ENCODE measurements at places on chromosomes 5 and 9.

DNA sequence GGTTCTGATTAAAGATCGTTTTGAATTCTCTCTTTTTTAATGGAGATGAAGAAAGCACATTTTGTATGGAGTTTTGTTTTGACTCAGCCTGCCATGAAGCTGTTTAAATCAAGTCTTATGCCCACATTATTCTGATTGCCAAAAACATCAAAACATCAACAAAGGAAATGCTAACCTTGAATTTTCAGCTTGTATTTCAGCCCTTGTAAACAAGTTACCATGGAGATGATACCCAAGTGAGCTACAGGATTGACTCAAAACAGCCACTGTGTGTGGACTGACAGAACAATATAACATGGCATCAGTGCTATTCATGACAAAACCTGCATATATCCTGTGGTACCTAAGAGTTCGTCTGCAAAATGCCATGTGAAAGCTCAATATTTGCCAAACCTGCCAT, 1581.0 kb downstream of the MAT2B start:
- DNase-seq: no peak

- DNase-seq: no peak
These were observed 73.8 kb downstream of the SLC25A46 start for GRCh38 chr5:110812639-110813038.

DNA sequence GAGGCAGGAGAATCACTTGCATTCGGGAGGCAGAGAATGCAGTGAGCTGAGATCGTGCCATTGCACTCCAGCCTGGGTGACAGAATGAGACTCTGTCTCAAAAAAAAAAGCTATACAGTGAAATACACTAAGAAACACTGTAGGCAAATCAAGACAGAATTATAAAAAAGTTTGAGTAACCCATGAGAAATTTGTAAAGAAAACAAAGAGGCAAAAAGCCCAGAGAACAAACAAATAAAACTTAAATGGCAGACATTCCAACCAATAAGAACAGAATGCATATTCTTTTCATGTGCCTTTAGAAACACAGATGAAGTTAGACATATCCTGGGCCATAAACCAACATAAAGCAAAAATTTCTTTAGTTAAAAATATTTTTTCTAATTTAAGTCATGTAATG, 30.6 kb downstream of the ZNF169 start:
- DNase-seq: no peak

- DNase-seq: no peak
These were observed 26.7 kb upstream of the IZUMO3 start for GRCh38 chr9:24572406-24572805.

- no peak for DNase-seq
These were observed 108.4 kb upstream of the NREP start for GRCh38 chr5:111865356-111865755.

DNA sequence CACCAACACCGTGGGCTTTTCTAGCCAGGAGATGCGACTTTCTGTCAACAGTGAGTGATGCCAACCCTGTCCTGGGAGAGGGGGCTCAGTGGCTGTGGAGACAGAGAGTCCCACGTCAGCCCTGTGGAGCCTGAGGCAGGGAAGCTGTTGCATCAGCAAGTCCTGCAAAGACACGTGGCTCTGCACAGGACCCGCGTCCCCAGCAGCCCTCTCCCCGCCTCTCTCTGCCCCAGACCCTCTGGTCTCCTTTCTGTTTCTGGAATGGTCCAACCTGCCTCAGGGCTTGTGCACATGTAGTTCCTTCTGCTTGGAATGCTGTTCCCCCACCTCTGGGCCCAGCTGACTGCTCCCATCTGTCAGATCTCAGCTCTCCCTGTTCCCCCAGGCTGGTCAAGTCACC, 60.4 kb downstream of the HMCN2 start:
- DNase-seq: no peak

DNA sequence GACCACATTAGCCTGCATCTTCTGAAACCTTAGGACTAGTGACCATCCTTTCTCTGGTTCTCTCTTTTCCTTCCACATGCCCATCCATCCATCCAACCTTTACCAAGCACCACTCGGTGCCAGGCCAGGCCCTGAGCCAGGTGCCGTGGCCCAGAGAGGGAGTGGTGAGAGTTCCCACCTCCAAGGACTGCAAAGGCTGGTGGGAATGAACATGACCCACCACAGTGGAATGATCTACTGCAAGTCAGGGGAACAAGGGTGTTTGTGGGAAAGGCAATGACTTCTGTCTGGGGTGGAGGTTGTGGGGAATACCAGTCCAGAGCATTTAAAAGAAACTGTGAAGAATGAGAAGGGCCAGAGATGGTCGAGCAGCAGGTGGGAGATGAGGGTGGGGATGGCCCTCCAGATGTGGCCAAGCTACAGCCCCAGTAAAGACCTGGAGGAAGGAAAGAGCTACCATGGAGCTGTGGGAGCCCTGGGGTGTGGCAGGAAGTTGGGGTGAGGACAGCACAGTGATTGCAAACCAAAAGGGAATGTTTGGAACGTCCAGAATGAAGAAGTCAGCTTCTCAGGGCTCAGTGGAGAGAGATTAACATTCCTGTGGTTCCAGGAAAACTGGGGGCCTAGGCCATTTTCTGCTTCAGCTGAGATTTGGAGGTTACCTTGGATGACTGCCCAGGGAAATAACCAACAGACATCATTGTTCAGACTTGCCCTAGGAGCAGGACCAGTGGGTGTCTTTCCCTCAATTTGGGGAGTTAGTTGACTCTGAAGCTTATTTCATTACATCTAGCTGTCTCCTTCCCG, 30.7 kb upstream of the CORO2A start:
- no peak for DNase-seq

GRCh38 chr5:5381310-5381913, 41.1 kb upstream of the ICE1 start:
- no peak for DNase-seq

- no peak for DNase-seq
These were observed 461.4 kb upstream of the ST8SIA4 start for GRCh38 chr5:101364469-101364868.

- DNase-seq: no peak
These were observed 29.1 kb upstream of the MEIKIN start for GRCh38 chr5:131974622-131974955.

DNA sequence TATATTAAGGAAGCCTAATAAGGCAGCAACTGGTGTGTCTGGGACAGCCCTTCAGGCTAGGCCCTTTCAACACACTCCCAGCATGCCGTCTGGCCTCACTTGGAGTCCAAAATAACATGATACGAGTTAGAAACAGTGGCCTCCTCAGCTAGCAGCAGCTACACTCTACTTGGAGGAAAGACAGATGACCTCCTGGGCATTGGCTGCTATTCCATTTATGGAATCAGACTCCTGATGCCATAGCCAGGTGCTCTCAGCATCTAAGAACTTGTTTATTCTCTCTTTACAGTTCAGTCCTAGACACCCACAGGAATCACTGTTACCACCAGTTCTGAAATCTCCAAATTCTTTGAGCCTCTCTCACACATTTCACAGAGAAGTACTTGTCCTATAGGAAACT, 31.8 kb downstream of the RUSC2 start:
- DNase-seq: no peak

DNA sequence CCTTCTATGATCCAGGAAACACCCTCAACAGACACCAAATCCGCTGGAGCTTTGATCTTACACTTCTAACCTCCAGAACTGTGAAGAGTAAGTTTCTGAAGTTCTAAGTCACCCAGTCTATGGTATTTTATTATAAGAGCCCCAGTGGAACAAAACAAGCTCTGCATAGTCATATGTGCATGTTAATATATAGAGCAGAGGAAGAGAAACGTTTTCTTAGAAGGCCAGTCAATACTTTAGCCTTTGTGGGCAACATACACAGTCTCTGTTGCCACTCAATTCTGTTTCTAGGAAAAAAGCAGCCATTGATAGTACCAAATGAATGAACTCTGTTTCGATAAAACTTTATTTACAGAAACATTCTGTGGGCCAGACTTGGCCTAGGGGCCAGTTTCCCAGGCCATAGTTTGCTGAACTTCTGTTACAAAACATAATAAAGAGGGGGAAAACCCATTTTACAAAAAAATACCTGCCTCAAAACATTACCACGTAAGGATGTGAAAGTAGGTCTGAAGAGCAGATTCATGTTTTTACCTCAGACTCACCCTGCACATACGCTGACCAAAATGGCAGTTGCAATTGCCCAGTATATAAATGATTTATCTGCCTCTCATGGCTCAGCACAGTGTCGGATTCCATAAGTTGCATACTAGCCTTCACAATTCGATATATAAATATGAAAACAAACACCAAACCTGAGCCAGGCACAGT, 350.5 kb downstream of the SLIT3 start:
- no peak for DNase-seq
